NCI-H1694 (cell line): ENCODE measurements at places on chromosomes 12 and 14.
A peak's percentile ranks its signal among the peaks of the same experiment; 100 is the strongest.

- no peak for DNase-seq
Measured at GRCh38 chr14:91585856-91586255, 75.7 kb upstream of the PPP4R3A start.

GRCh38 chr14:98109326-98109725 is 1162.7 kb downstream of the BCL11B start:
- DNase-seq, result no peak

GRCh38 chr14:77204459-77204771 is 22.8 kb downstream of the TMEM63C start:
- peak; percentile 86 for DNase-seq

DNA sequence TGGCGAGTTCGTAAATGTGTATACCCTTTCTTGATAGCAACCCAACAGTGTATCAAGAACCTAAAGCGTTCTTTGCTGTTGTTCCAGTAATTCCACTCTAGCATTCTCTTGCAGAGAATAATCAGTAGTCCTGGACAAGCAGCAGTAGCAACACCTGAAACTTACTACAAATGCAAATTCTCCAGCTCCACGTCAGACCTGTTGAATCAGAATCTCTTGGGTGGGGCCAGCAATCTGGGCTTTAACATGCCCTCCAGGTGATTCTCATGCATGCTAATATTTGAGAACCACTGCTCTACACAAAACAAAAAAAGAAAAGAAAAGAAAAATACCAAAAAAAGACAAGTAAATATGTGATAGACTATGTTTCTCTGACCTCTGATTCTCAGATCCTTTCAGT is 10.1 kb downstream of the PTGDR start:
- DNase-seq, result no peak

DNA sequence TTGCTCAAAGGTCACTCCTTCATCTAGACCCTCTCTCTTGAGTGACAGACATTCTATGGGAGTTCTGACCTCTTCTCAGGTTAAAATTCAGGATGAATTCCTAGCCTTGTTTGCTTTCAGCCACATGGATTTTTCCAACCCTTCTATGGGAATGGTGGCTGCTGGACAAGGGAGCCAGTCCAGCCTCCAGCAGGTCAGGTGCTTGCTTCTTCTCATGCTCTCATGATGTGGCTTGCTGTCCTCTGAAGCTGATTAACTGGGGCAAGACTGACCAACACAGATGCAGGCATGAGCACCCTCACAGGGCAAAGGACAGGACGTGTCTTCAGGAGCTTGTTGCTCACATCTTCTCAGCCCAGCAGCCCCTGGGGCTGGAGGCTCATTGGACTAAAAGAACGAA is 97.2 kb upstream of the SLC35F4 start:
- no peak for DNase-seq

- DNase-seq, result no peak
Measured at GRCh38 chr12:89988188-89988915, 279.7 kb upstream of the ATP2B1 start.

GRCh38 chr12:88142610-88142991 is 494 bp downstream of the TMTC3 start:
- no peak for DNase-seq

DNA sequence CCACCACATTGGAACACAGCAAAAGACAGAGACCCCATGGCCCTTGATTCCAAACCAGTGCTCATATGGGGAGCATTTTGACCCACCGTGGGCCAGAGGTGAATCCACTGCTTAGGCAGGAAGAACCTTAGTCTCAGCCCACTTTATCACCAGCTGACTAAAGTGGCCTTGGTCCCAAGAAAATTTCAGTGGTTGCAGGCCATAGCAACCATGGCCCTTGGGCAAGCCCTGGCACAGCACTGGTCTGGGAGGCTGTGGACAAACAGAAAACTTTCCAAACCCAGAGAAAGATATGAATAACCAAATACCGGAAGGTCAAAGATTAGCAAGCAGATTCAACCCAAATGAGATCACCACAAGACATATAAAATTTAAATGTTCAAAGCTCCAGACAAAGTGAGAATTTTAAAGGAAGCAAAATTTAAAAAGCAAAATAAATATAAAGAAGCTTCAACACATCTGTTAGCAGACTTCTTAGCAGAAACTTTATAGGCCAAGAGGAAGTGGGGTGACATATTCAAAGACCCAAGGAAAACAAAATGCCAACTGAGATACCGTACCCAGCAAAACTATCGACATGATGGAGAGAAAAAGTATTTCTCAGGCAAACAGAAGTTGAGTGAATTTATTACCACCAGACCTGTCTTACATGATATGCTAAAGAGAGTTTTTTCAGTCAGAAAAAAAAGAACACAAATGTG is 7.8 kb downstream of the KLRK1 start:
- DNase-seq, result no peak

- DNase-seq, result no peak
Measured at GRCh38 chr12:99054601-99055128, 409.6 kb downstream of the APAF1 start.

DNA sequence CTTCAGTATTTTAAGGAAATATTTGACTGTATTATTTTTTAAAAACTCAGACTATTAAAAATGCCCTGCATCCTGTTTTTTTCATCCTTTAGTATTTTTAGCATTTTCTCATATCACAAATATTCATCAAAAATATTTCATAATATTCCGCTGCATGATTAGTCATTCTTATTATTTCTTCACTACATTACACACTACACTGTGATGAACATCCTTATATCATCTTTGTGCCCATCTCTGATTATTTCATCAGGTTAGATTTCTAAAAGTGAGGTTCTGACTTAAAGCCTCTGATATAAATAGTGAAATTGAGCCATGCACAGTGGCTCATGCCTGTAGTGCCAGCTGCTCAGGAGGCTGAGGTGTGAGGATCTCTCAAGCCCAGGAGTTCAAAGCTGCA is 8.1 kb downstream of the COCH start:
- DNase-seq, result no peak

- DNase-seq, result no peak
Measured at GRCh38 chr12:53733807-53734200, 6.6 kb upstream of the CALCOCO1 start.

GRCh38 chr12:50508414-50508813 is 3.6 kb downstream of the DIP2B start:
- no peak for DNase-seq

- DNase-seq, result no peak
Measured at GRCh38 chr12:103817791-103818190, 23.2 kb downstream of the NT5DC3 start.

DNA sequence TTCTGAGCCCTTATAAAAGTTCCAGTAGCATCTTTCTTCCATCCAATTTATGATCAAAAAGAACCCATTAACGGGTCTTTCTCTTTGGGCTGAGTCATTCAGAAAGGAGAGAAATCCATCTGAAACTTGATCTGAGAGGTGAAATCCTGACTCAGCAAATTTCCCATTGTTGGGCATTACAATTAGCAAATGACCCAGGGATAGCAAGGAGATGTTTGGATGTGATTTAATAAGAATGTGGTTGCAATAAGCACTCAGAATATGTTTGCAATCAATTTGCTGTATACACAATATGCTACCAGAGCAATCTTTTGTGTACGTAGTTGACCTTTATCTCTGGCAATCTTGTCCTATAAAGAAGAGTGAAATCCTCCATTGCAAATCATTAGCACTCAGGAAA is 122.7 kb downstream of the CCDC60 start:
- no peak for DNase-seq

- no peak for DNase-seq
Measured at GRCh38 chr12:4272424-4273272, 914 bp upstream of the CCND2 start.

GRCh38 chr14:50756300-50756699 is 74.7 kb downstream of the NIN start:
- DNase-seq, result no peak

DNA sequence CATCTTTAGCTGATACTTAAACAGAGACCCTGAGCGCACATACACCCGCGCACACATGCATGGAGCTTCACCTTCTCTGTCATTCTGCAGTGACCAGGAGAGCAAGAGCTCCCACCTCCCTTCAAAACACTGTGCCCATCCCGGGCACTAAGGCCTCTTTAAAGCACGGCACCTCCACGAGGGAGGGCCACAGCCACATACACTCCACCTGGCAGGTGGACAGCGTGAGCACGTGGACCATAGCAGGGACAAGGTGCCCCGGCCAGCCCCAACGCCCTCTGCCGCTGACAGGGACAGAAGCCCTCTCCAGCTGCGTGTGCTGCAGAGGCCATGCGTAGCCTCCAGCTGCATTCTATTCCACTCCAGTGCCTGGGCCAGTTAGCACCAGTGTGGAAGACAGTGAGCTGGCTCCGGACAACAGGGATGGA is 5.4 kb downstream of the GAPDH start:
- DNase-seq, result no peak

DNA sequence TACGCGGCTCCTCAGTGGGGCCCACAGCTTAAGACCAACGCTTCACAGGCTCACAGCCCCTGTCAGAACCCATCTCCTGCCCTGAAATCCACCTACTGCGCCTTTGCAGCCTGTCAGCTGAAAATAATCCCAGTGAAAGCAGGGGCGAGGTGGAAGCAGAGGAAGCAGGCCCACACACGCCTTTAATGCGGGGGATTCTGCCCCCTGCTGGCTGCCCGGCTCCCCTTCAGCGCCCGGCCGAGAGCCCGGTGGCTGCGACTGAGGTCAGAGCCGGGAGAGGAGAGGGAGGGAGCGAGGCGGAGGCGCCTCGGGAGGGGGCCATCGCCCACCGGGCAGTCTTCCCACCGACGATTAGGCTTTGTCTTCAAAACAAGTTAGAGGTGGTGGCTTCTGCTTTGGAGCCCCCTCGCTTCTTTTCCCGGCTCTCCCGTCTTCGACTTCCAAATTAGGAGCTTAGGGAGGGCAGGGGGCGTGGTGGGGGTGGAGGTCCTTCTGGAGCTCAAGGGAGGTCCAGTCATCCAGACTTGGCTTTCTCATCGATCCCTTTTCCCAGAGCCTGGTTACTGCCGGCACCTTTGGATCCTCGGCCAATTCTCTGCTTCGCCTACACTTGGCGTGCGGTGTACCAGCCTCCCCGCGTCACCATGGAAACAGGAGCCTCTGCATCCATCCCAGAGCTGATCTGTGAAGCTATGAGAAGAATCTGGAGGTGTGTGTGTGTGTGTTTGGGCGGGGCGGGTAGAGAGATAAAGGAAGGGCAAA is 25.2 kb upstream of the RND1 start:
- peak; percentile 63 for DNase-seq

- DNase-seq, result no peak
Measured at GRCh38 chr12:89162589-89163261, 189.6 kb downstream of the DUSP6 start.

DNA sequence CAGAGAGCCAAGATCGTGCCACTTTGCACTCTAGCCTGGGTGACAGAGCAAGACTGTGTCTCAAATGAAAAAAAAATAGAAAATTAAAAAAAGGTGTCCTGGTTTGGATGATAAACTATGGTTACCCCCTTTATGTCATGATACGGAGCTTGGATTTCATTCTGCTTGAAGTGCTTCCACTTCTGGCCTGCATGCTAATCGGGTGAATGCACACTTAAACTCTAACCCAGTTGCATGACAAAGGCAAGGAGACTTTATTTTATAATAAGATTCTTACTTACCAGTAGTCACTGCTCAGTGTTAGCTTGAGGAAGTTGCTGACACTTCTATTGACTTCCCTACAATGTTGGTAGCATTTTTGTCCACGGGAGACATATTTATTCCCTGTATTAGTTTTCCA is 24.3 kb downstream of the CFAP54 start:
- no peak for DNase-seq

GRCh38 chr14:50100805-50101204 is 15.6 kb downstream of the VCPKMT start:
- no peak for DNase-seq

DNA sequence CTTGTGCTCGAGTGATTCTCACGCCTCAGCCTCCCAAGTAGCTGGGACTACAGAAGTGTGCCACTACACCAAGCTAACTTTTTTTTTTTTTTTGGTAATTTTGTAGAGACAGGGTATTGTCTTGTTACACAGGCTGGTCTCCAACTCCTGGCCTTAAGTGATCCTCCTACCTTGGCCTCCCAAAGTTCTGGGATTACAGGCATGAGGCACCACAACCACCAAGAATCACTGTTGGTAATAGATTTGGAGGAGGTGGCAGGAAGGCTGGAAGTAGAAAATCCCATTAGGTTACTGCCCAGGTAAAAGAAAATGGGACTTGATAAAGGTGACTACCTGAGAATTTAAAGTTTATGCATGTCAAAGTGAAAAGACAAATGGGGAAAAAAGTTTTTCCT is 1.4 kb upstream of the CDCA4 start:
- no peak for DNase-seq

DNA sequence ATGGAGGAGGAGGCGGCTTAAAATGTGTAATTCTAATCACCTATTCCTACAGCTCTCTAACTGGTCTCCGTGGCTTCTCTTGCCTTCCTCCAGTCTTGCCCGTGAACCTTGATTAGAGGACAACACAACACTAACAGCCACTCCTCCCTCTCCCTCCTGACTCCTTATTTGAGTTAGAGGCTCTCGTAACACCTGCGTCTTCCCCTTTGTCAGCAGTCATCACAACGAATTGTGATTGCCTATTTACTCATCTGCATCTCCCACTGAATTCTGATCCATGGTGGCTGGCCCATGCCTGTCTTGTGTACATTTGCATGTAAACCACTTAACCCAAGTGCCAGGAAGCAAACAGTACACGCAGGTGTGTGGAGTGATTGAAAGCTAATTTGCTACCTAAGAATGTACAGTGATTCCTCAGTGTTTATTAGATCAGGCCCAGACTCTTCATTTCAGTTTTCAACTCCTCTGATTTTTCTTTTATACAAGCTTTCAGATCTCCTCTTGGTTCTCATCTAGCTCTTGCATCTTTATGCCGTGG is 154.5 kb downstream of the MON2 start:
- DNase-seq, result no peak

GRCh38 chr14:51079085-51079484 is 15.8 kb downstream of the TRIM9 start:
- no peak for DNase-seq

DNA sequence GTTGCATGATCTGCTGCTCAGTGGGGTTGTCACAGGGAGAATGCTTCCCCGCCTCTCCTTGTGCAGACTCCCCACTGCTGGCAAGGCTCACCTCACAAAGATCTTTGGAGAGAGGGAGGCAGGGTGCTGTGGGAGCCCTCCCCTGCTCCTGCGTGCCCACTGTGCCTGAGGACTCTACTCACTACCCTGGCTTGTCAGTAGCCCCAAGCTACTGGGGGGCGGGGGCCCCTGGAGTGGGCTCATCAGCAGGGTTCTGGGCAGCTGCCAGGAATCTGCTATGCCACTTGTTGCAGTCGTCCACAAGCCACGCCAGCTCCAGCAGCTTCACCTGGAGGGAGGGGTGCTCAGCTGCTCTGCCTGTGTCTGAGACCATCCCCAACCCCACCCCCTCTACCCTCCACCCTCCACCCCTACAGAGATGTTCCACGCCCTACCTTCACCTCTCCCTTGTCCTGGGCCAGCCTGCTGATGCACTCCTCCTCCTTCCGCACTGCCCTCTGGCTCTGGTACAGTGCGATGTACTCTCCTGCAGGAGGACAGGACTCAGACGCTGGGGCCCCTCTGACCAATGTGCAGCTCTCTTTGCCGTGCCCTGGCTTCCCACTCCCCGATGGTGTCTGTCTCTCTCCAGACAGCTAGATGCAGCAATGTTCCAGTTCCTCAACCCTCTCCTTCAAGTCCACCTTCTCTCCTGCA is 14.2 kb upstream of the BLTP3B start:
- DNase-seq, result no peak

GRCh38 chr14:68346556-68347343 is 446.1 kb downstream of the ZFP36L1 start:
- no peak for DNase-seq
